T follicular helper cell (primary cell): ENCODE measurements at places on chromosomes 11 and 22.

- DNase-seq: no peak
Observed at GRCh38 chr11:4673781-4674180, 23.9 kb downstream of the OR51E2 start.

DNA sequence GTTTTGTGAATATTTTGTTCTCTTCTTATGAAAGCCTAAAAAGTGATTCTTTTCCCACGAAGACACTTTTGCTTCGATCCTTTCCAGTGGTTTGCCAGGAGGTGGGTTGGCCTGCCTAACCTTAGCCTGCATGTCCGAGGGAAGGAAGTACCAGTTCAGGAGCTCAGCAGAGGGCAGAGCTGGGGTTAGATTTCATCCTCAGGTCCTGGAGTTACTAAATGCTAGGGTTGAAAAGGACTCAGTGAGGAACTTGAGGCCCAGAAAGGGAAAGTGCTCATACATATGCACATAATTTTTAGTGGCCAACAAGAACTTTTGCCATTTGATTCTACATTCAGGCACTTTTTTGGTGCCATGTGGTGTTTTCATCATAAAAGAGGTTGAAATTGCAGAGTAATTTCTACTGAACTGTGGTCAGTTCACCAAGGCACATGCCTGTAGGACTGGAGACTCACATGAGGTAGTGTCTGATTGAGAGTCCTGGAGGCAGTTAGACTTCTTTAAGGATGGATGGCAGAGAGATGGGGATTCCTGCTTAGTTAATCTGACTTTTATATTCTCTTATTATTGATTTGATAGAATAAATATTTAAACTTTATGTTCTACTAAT is 36.7 kb downstream of the NCAM1 start:
- DNase-seq: no peak

DNA sequence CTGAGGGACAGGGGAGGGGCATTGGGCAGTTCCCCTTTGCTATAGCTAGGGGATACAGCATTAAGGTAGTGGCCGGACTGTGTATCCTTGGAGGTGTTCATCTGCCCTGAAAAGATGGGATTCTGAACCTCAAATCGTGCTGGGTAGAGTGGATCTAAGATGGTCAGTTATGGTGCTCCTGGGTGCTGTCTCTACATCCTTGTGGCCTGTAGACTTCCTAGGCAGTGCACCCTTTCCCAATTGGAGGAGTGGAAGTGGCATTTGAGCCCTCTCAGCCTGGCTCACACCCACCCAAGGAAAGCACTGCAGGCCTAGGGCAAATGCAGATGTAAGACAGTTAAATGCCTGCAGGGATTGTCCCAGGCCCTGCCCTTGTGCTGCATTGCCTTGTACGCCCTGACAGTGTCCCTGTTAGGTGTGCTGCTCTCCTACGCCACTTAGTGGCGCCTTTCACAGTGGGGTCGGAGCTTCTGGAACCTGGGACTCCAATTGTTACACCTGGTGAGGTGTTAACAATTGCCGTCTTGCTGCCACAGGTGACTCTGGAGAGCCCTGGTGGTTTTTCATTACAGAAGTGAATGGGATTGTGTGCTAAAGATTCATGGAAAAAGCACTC is 35.0 kb downstream of the PPFIBP2 start:
- DNase-seq: no peak

- DNase-seq: no peak
Observed at GRCh38 chr11:120270386-120270785, 30.4 kb downstream of the POU2F3 start.

DNA sequence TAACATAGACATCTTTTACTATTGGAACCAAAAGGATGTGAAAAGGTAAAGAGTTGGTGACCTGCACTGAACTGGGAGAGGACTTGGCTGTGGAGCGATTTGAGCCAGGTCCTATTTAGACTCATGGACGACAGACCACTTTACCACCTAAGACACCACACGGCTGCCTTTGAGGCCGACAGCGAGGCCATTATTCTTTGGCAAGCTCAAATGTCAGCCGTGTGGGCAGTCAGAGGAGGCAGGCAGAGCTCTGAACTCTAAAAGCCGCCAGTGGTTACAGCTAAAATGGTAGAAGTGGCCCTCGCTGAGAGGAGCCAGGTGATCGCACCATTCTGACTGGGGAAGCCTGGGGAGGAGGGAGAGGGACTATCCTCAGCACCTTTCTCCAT is 50.5 kb downstream of the SCUBE1 start:
- DNase-seq: no peak

- no peak for DNase-seq
Observed at GRCh38 chr11:70192666-70193410, 10.3 kb upstream of the FADD start.

DNA sequence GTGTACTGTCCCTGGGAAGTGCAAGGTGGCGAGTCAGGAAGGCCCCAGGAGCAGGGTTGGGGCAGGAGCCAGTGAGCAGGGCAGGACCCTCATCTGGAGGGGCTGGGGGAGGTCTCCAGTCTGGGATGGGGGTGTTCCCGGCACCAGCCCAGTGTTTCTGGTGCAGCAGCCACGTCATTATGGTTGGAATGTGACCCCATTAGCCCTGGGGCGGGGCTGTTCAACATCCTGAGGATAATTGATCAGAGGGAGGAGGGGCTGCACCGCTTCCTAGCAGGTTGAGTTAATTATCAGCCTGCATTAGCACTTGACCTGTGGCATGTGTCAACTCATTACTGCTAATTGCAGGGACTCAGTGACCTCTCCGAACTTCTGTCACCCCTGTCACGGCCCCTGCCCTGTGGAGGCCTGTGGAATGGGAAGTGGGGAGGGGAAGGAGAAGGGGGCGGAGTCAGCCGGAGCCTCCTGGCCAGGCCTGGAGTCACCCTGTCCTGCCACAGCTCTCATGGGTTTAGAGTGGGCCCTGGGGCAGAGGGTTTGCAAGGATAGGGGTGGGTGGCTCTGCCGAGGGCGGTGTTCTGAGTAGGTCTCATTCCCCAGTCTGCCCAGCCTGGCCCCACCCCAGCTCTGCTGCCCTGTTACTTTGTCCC is 52.8 kb upstream of the CCDC188 start:
- no peak for DNase-seq

GRCh38 chr11:7524462-7525235 is 10.8 kb downstream of the PPFIBP2 start:
- no peak for DNase-seq

DNA sequence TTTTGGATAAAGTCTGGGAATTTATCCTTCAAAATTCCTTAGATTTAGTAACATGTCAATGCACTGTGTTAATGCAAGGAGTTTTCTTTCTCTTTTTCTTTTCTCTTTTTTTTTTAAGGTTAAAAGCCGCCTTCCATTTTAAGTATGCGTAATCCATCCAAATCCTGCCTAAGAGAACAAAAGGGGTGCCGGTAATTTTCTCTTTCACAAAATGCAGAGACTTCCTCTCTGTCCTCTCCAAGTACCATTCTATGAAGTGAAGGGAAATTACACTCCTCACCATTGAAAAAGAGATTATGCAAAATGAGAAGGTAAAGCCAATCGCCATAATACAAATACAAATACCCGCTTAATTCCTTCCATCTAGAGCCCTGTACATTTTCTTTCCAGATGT is 273.8 kb downstream of the BLID start:
- DNase-seq: no peak

DNA sequence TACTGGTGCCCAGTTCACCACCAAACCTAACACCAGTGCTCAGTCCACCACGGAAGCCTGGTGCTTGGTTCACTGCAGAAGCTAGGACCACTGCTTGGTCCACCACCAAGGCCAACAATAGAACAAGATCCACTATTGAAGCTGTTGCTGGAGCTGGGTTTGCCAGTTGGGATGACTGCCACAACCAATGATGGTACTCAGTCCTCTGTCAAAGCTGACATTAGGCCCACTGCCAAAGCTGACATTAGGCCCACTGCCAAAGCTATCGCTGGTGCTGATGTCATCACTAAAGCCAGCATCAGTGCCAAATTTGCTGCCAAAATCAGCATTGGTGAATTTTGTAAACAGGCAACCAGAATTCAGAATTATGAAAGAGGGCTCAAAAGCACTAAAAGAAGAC is 1850.2 kb upstream of the RAG2 start:
- no peak for DNase-seq

DNA sequence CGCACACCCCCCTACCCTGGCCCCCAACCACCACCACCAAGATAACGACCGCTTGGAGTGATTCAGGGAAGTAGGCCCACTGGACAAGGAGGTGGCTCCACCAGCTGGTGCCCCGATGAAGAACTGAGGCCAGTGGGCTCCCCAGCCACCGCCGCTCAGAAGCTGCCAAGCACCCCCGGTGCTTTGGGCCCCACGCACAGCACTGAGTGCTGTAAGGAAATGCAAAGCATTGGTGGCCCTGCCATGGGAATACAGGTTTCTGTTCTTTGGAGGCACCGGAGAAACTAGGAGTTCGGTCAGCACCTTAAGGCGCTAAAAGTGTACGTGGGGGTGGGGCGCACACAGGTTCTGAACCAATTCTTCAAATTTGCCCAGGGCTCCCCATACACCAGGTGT is 664 bp upstream of the PRSS23 start:
- no peak for DNase-seq

DNA sequence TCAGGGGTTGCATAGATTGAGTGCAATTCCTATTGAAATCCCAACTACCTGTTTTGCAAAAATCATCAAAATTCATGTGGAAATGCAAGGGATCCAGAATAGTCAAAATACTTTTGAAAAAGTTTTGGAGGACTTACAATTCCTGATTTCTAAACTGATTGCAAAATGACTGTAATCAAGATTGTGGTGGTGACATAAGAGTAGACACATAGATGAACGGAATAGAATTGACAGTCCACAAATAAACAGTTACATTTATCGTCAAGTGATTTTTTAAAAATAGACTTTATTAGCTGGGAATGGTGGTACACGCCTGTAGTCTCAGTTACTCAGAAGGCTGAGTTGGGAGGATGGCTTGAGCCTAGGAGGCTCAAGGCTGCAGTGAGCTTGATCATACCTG is 2.6 kb upstream of the SLC7A4 start:
- no peak for DNase-seq

- DNase-seq: no peak
Observed at GRCh38 chr11:134980819-134981710, 569.0 kb upstream of the B3GAT1 start.

DNA sequence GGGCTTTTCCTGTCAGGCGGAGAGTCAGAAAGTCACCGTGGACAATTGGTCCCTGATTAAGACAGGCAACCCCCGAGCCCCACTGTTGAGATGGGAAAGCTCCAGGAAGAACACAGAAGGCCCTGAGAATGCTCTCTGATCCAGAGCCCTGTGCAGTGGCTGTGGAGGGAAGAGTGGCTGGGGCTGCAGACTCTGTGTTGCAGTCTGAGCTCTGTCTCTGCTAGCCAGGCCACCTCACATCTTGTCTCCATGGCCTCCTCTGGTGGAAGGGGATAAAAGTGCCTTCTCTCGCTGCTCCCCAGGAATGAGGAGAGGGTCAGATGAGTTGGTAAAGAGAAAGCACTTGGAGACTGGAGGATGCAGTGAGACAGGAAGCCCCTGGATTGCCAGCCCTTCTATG is 141.2 kb downstream of the CEP164 start:
- DNase-seq: no peak

- DNase-seq: no peak
Observed at GRCh38 chr11:106608677-106609076, 409.6 kb downstream of the GUCY1A2 start.

GRCh38 chr11:115452241-115452640 is 52.0 kb downstream of the CADM1 start:
- DNase-seq: no peak

GRCh38 chr11:120410622-120411380 is 74.6 kb downstream of the ARHGEF12 start:
- DNase-seq: no peak

- no peak for DNase-seq
Observed at GRCh38 chr22:48844056-48844675, 983.5 kb downstream of the BRD1 start.

- no peak for DNase-seq
Observed at GRCh38 chr22:44151676-44152075, 29.0 kb upstream of the PARVG start.

DNA sequence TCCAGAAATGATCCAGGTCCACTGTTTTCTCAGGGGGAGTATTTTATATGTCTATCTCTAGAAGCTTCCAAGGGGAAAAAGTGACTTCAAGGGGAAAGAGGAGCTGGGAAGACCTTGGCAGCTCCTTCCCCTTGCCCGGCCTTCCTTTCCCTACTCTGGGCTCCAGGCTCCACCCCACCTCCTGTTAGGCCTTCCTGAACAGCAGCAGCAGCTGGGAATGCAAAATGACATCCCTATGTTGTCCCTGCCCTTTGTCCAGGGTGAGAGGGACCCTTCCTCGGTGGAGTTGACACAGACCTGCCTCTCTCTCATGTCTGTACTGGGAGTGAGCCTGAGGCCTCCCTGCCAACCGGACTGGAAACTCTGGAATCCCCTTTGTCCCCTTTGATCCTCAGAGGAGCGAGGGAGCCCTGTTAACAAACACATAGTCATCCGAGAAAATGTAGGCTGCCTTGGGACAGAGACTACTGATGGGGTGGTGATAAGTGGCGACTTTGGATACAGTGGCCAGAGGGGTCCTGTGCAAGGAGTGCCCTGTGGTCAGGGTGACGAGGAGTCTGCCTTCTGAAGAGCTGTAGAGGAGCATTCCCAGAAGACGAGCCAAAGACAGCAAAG is 9.0 kb upstream of the MALAT1 start:
- no peak for DNase-seq

DNA sequence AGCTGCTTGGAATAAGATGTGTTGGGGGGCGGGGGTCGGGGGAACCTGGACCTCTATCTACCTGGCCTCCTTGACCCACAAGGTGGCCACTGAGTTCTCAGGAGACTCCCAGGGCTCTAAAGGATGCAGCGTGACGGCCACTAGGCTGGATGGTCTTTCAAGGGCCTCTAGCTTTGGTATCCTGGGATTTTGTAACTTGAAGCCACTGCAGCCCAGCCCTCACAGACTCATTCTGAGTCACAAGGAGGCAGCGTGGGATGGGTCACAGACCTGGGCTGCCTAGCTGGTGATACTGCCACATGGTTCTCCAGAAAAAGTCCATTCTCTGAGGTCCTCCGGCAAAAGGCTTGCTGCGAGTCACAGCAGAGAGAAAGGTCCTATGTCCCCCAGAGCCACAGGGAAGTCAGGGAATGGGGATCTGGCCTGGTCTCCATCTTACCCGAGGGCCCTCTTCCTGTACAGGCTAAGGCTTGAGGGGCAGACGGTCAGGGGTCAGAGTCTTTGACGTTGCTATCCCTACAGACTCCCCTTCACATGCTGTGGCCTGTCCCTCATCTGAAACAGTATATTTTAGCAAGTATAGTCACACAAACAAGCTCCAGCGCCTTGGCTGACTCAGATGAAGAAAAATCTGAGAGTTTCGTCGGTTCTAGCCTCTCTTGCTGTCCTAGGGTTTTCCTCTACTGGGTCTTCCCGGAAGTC is 52.4 kb downstream of the KCNC1 start:
- no peak for DNase-seq

GRCh38 chr22:41696703-41697102 is 2.6 kb upstream of the MEI1 start:
- no peak for DNase-seq

DNA sequence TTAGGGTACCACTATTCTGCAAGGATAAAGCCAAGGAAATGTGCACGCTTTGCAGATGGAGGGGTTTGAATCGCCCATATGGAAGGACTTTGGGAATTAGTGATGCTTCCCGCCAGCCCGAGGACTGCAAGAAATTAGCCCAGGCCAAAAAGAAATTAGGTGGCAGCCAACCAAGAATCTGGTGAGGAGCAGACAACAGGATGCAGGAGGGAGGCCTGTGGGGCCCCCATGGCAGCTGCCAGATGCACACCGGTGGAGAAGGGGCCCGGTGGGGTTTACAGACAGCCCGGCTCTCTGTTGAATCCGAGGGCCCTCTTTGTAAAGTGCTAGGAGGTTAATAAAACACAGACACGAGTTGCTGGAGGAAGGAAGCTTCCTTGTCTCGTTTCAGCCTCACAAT is 73.5 kb downstream of the TIMP3 start:
- DNase-seq: no peak

GRCh38 chr11:9313648-9314290 is 624 bp downstream of the TMEM41B start:
- peak; percentile 0 for DNase-seq
